HT-29 (cell line): ENCODE measurements at places on chromosomes 11 and 22. TPM values are rescaled to one million over a fixed set of nuclear protein-coding genes. Genes with fewer than 3 reads are reported as not detected.

GRCh38 chr11:36151933-36152580, 137.2 kb downstream of the COMMD9 start:
- no peak for DNase-seq

GRCh38 chr11:110747531-110747930, 35.3 kb upstream of the ARHGAP20 start:
- no peak for DNase-seq

- no peak for DNase-seq
Observed at GRCh38 chr11:132770829-132771530, 761.3 kb downstream of the OPCML start.

DNA sequence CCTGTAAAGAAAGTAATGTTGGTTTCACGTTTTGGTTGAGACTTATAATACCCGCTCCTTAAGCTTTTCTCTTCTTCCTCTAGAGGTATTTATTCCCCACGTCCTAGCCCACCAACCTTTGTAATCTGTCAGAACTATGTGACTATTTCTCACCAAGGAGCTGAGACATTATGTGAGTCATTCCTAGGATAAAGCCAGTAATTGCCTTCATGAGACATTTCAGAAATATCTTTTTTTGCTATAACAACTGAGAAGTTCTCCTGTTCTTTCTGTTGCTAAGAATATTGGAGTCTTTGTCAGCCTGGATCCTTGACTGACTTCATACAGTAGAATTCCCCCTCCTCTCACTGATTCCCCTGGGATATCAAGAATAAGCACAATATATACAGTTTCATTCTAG, 1497.0 kb upstream of the TENM4 start:
- DNase-seq: no peak

DNA sequence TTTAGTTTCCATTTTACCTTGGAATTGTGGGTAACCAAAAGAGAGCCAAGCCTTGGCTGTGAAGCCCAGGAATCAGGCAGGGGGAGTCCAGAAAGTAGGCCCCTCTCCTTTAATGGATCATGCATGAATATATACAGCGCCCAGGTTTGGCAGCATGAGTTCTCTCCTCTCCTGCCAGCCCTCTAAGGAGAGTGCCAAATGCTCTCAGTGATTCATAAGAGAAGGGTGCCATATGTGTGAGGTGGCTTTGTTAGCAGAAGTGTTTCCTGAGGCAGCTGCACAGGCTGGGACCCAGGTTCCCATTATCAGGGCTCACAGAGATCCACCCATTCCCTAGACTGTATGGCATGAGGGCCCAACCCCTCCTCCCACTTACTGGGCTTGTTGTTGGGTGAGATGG, 52.3 kb upstream of the SCUBE2 start:
- DNase-seq: no peak

DNA sequence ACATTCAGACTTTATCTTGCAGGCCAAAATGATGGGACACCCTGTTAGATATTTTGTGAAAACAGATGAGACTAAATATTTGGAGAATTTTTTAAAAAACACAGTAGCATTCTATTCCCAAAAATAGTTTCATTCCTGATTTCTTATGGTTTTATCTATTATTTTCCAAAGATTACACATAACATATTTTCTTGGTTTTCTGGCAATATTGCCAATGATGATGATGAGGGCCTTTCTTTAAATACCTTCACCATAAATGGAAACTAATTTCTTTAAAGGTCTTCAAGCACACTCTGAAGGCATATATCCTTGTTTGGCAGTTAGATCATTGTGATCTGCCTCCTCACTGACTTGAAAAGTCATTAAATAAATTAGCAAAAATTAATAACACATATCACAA, 522.3 kb upstream of the LUZP2 start:
- no peak for DNase-seq

DNA sequence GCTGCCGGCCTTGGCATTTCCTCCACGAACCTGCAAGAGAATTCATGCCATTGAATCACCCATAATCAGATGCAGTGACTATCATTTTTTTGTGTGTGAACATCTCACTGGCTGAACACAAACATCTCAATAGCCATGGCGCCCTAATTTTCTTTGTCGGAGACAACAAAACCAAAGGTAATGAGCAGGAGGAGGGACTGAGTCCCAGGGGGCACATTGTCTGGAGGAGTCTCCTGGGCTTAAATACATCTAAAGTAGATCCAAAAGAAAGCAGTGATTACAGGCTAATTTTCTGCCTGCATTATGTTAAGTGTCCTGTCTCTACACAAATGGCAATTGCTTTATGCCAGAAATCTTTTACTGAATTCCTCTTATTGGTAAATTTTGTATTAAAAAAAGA, 113.5 kb downstream of the NTM start:
- DNase-seq: no peak

Gene CLCF1
- total RNA-seq: 25.5 and 29.7 TPM in 2 replicates

Gene ARL2
- 103 and 104 TPM in 2 replicates for total RNA-seq

Gene GAS2L1
- 23.7 and 25.2 TPM in 2 replicates for total RNA-seq
